ENCODE measurements at places on chromosomes 3 and 15. TPM values are rescaled to one million over a fixed set of nuclear protein-coding genes. Genes with fewer than 3 reads are reported as not detected.

The KLHL40 gene
- total RNA-seq = not detected

The PEAK1 gene
- total RNA-seq = 28.0 TPM

The LIPH gene
- total RNA-seq = not detected

The RNF123 gene
- total RNA-seq = 20.3 TPM

The FETUB gene
- not detected for total RNA-seq

The ADGRG7 gene
- not detected for total RNA-seq

The DBR1 gene
- total RNA-seq = 22.3 TPM

The LEKR1 gene
- total RNA-seq = 0.43 TPM

The ZNF620 gene
- 2.3 TPM for total RNA-seq

Data from activated naive CD4-positive, alpha-beta T cell treated with anti-CD3 and anti-CD28 coated beads for 36 hours (primary cell).